ENCODE measurements at places on chromosomes 4 and X. TPM values are rescaled to one million over a fixed set of nuclear protein-coding genes. Genes with fewer than 3 reads are reported as not detected.

The MCF2 gene
- 0.27 TPM for total RNA-seq

The SPINK2 gene
- 0.74 TPM for total RNA-seq

The HDX gene
- total RNA-seq = 0.99 TPM

The CRMP1 gene
- 1.3 TPM for total RNA-seq

The PRPS1 gene
- 27.4 TPM for total RNA-seq

The UTP14A gene
- 8.0 TPM for total RNA-seq

The CFAP47 gene
- not detected for total RNA-seq

The SLC10A6 gene
- total RNA-seq = 0.82 TPM

The ASB9 gene
- total RNA-seq = 0.55 TPM

The CT47B1 gene
- not detected for total RNA-seq

The DDX53 gene
- total RNA-seq = not detected

The ITM2A gene
- total RNA-seq = 68.4 TPM

The CDKL2 gene
- 0.64 TPM for total RNA-seq

The PLAC8 gene
- total RNA-seq = 1.1 TPM

The XK gene
- 8.7 TPM for total RNA-seq

The SLIT2 gene
- 8.5 TPM for total RNA-seq

The OPN1MW2 gene
- not detected for total RNA-seq

The NKX3-2 gene
- not detected for total RNA-seq

The CTAG2 gene
- total RNA-seq = not detected

The BMX gene
- 1.5 TPM for total RNA-seq

The CDKL5 gene
- total RNA-seq = 8.4 TPM

The ADH1A gene
- 0.57 TPM for total RNA-seq

The RASGEF1B gene
- 2.1 TPM for total RNA-seq

The KIAA1210 gene
- not detected for total RNA-seq

The DCTD gene
- total RNA-seq = 43.8 TPM

The RAI2 gene
- 22.3 TPM for total RNA-seq

The NPY2R gene
- not detected for total RNA-seq

The TMSB15C gene
- 0.10 TPM for total RNA-seq

The USP17L15 gene
- total RNA-seq = not detected

The COL4A5 gene
- 7.3 TPM for total RNA-seq

The RNF175 gene
- 0.20 TPM for total RNA-seq

The ENOX2 gene
- 13.2 TPM for total RNA-seq

The CT55 gene
- total RNA-seq = not detected

The AKAP4 gene
- not detected for total RNA-seq

The SFRP2 gene
- 1.4 TPM for total RNA-seq

The KDR gene
- 21.2 TPM for total RNA-seq

The NUDT11 gene
- 0.10 TPM for total RNA-seq

The SLC10A4 gene
- total RNA-seq = not detected

The GPR82 gene
- 0.27 TPM for total RNA-seq

The UBE2D3 gene
- 279 TPM for total RNA-seq

The SRPX2 gene
- 9.5 TPM for total RNA-seq

The TASL gene
- 0.62 TPM for total RNA-seq

The MID1 gene
- total RNA-seq = 5.9 TPM

The KLF8 gene
- 3.4 TPM for total RNA-seq

The ARAF gene
- total RNA-seq = 78.3 TPM
